ENCODE measurements at places on chromosomes 4 and X.

- DNase-seq = no peak
Observed at GRCh38 chr4:153593161-153593560, 90.9 kb upstream of the TLR2 start.

GRCh38 chrX:123749643-123750042 is 16.8 kb upstream of the THOC2 start:
- no peak for DNase-seq

GRCh38 chr4:108314900-108315589 is 146.3 kb upstream of the LEF1 start:
- DNase-seq = no peak

DNA sequence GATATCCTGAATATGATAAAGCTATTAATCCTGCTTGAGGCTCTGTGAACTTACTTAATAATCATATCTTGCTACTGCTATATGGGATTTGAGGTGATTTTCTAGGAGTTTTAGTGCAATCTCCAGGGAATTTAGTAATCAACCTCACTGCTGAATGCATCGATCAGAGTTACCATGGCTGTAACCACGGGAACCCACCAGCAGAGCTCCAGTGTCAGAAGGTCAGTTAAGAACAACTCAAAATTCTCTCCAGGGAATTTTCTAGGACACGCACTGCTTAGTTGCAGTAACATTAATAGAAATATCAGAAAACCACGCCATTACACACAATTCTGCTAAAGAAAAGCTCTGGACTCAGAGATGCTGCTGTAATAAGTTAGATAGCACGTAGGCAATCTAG is 1477.2 kb upstream of the TENM3 start:
- no peak for DNase-seq

DNA sequence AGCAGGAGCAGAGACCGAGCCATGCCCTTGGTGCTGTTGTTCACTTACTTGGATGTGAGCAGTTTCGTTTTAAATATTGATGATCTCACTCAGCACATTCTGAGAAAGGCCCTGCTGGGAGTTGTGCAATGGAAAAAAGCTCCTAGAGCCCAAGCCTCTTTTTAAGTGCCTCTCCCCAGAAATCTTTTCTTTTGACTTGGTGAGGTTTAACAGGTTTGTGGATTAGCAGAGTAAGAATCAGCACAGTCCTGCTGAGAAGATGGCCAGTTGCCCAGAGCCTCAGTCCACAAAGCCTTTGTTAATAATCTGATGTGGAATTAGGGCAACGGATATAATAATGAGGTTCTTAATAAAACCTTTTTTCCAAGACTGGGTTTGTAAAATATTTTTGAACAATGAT is 157.5 kb upstream of the ATP6AP2 start:
- peak; percentile 2 for DNase-seq

- DNase-seq = no peak
Observed at GRCh38 chr4:150591406-150591805, 9.5 kb downstream of the MAB21L2 start.

- no peak for DNase-seq
Observed at GRCh38 chr4:134807231-134807745, 605.7 kb upstream of the PABPC4L start.

- DNase-seq = peak; percentile 87
Observed at GRCh38 chr4:15479089-15479912, 9.6 kb downstream of the CC2D2A start.

GRCh38 chrX:108088511-108088910 is 2.8 kb downstream of the PSMD10 start:
- DNase-seq = no peak

- no peak for DNase-seq
Observed at GRCh38 chr4:99828477-99828876, 11.8 kb downstream of the DAPP1 start.

DNA sequence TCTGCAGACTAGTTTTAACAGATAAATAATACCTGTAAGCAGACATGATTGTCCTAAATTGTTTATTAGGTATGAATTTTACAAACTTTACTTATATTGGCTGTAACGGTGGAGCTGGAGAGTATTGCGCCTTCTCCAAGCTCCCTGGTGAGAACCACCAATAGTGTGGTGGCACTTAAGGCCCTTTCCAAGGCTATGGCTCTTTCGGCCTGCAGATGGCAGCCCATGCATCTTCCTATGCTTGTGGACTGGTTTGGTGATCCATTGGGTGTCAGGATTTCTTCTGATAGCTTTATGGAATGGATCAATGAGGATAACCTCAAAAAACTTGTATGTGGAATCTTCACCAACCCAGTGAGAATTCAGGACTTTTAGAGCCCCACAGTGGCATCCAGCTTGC is 7.8 kb downstream of the LARP1B start:
- peak; percentile 27 for DNase-seq

DNA sequence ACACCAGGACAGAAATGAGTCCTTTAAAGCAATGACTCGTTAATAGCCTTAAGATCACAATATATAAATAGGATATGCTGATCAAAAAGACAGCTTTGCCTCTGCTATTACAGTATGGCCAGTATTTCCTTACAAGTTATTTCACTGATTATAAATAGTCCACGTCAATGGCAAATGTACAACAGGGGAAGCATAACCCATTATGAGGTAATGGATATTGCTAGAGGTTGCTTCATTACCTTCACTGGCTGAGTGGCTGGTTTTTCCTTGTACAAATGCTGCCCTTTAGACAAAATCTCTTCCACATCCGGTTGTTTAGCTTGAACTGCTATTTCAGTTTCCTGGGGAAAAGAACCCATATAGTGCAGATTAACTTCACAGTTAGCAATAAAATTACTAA is 764.6 kb upstream of the FTHL17 start:
- no peak for DNase-seq

GRCh38 chr4:97950836-97951235 is 192.4 kb downstream of the STPG2 start:
- no peak for DNase-seq

DNA sequence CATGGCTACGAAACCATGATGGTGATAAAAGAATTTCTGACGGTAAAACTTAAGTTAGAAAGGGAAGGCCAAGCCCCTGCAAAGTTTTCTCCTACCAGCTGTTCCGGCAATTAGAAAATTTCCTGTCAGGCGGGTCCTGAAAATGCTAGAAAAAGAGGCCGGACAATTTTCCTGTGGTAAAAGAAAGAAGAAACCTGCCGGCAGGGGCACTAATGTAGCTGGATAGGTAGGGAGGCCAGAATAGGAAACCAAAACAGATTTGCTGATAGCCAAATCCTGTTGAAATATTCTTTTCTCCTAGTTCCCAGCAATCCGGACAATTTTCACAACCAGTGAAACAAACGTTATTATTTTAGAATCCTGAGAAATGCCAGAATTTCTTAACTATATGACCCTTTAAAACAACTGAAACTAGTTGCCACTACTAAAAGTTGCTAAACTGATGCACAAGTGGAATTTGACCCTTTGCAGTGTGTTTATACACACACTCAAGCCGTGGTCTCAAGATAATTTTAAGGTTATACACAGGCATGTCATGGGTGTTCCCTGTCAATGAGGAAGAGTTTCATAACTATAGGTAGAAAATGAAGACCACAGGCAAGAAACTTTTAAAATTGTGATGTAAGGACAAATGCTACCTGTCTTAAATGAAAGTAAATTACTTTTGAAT is 47.7 kb downstream of the RPS6KA3 start:
- DNase-seq = no peak

- DNase-seq = peak; percentile 96
Observed at GRCh38 chr4:107896158-107896645, 35.1 kb upstream of the CYP2U1 start.

GRCh38 chrX:1316527-1316926 is 20.1 kb upstream of the IL3RA start:
- no peak for DNase-seq
